CD4-positive, alpha-beta memory T cell (primary cell): ENCODE measurements at places on chromosomes 3 and 15. TPM values are rescaled to one million over a fixed set of nuclear protein-coding genes. Genes with fewer than 3 reads are reported as not detected.
A peak's percentile ranks its signal among the peaks of the same experiment; 100 is the strongest.

DNA sequence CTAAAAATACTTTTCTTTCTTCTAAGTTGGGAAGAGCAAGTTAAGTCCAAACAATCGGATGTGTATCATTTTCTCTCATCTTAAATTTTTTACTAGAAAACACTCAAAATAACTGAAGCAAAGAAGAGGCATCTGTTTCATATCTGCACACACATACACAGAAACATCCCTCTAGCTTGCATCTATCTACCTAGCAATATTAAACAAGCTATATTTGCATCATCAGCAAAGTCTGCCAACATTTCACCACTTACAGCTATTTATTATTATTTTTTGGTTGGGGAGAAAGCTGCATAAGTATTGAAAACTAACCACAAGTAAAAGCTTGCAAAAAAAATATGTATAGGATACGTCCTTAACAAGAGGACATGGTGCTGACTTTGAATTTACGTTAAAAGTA, 1.9 kb downstream of the GOLIM4 start:
- no peak for DNase-seq
- no peak overlapping the region for H3K4me3 ChIP-seq
- H3K27ac ChIP-seq: no peak overlapping the region

GRCh38 chr3:99808163-99808794, 9.4 kb upstream of the CMSS1 start:
- H3K27me3 ChIP-seq: no peaks in the 10 kb centered on the region
- no peak overlapping the region for H3K4me3 ChIP-seq
- H3K27ac ChIP-seq: no peak overlapping the region
- DNase-seq: peak; percentile 43

DNA sequence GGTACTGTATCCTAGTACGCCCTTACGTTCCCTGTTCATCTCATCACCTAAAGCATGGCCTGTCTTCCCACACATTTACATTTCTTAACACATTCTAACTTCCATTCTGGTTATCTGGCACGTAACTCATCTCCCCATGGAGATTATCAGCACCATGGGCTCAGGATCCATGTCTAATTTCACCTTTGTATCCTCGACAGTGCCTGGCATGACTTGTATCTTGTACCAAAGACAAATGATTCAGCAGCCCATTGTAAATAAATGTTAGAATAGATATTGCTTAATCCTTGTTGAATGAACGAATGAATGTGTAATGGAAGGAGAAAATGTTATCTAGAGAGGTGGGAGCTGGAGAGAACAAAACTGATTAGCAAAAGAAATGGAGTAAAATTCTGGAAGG, 69.7 kb upstream of the TPM1 start:
- no peaks in the 10 kb centered on the region for H3K27me3 ChIP-seq
- H3K4me1 ChIP-seq: no peaks in the 10 kb centered on the region
- no peak overlapping the region for H3K4me3 ChIP-seq
- DNase-seq: no peak
- no peaks in the 10 kb centered on the region for H3K36me3 ChIP-seq

TMEM158 gene
- total RNA-seq: not detected

ADAMTS17 gene
- total RNA-seq: 6.2 TPM

KLHL6 gene
- 56.1 TPM for total RNA-seq

- H3K36me3 ChIP-seq: no peaks in the 10 kb centered on the region
- no peak overlapping the region for H3K27ac ChIP-seq
- H3K27me3 ChIP-seq: no peaks in the 10 kb centered on the region
- no peak overlapping the region for H3K4me3 ChIP-seq
- DNase-seq: no peak
Measured at GRCh38 chr3:151560738-151561137, 99.9 kb upstream of the IGSF10 start.

GRCh38 chr3:164208048-164208447, 870.2 kb downstream of the SI start:
- H3K27ac ChIP-seq: no peak overlapping the region
- H3K4me1 ChIP-seq: no peaks in the 10 kb centered on the region
- H3K4me3 ChIP-seq: no peak overlapping the region
- H3K27me3 ChIP-seq: no peaks in the 10 kb centered on the region

DNA sequence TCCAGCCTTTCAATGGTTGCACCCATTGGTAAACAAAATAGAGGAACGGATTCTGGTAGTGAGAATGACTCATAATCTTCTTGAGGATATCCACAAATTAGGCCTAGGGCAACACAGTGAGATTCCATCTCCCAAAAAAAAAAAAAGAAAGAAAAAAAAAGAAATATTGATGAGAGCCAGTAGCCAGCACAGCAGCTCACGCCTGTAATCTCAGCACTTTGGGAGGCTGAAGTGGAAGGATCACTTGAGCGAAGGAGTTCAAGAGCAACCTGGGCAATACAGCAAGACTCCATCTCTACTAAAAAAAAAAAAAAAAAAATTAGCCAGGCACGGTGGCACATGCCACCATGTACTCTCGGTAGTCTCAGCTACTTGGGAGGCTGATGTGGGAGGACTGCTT, 51.9 kb downstream of the DENND4A start:
- H3K4me1 ChIP-seq: no peaks in the 10 kb centered on the region
- H3K4me3 ChIP-seq: no peak overlapping the region
- peaks cover 20% of the 10 kb centered on the region for H3K36me3 ChIP-seq
- no peaks in the 10 kb centered on the region for H3K27me3 ChIP-seq
- H3K27ac ChIP-seq: no peak overlapping the region
- no peak for DNase-seq

GNAI2 gene
- total RNA-seq: 292 TPM

DNA sequence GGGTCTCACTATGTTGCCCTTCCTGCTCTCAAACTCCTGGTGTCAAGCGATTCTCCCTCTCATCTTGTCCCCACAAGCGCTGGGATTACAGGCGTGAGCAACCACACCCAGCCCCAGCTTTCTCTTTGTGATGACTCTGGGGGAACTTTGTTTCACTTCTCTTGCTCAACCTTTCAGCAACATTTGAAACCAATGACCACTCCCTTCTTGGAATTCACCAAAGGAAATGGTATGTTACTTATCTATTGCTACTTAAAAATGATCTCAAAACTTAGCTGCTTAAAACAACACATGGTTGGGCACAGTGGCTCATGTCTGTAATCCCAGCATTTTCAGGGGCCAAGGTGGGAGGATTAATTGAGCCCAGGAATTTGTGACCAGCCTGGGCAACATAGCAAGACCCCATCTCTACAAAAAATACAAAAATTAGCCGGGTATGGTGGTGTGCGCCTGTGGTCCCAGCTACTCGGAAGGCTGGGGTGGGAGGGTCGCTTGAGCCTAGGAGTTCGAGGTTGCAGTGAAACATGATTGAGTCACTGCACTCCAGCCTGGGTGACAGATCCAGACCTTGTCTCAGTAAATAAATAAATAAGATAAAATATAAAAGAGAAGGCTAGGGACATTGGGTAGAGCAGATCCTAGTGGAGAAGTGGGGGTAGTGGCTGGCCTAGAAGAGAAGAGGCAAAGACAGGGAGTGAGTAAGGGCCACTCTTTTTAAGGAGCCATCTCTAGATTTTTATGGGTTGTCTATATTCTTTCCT, 10.3 kb upstream of the COPG1 start:
- no peak overlapping the region for H3K4me3 ChIP-seq
- no peak for DNase-seq
- H3K27me3 ChIP-seq: no peaks in the 10 kb centered on the region
- no peaks in the 10 kb centered on the region for H3K36me3 ChIP-seq
- no peak overlapping the region for H3K27ac ChIP-seq

GRCh38 chr15:83318861-83319415, 34.5 kb upstream of the BNC1 start:
- no peak overlapping the region for H3K4me3 ChIP-seq
- no peaks in the 10 kb centered on the region for H3K4me1 ChIP-seq
- DNase-seq: no peak

GRCh38 chr3:87161417-87161816, 65.7 kb upstream of the CHMP2B start:
- no peak for DNase-seq
- H3K27ac ChIP-seq: no peak overlapping the region
- no peaks in the 10 kb centered on the region for H3K4me1 ChIP-seq
- H3K4me3 ChIP-seq: no peak overlapping the region
- H3K36me3 ChIP-seq: no peaks in the 10 kb centered on the region

DNA sequence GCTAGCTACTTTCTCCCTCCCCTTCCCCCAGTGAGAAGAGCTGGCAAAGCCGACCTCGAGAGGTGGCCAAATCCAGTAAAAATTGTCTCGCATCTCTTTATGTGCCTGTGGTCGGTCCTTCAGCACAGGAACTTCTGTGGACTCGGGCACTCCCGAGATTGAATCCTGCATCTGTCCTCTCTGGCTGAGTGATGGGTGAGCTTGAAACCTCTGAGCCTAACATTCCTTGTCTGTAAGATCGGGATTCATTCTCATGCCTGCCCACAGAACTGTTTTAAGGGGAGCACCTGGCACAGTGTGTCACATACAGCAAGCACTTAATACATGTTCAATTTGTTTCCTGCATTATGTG, 11.3 kb downstream of the CX3CR1 start:
- no peaks in the 10 kb centered on the region for H3K36me3 ChIP-seq
- no peak overlapping the region for H3K4me3 ChIP-seq
- DNase-seq: no peak

- no peak overlapping the region for H3K4me3 ChIP-seq
- no peak for DNase-seq
Measured at GRCh38 chr3:21779909-21780308, 28.9 kb upstream of the ZNF385D start.

ZBTB20 gene
- 58.4 TPM for total RNA-seq

DNA sequence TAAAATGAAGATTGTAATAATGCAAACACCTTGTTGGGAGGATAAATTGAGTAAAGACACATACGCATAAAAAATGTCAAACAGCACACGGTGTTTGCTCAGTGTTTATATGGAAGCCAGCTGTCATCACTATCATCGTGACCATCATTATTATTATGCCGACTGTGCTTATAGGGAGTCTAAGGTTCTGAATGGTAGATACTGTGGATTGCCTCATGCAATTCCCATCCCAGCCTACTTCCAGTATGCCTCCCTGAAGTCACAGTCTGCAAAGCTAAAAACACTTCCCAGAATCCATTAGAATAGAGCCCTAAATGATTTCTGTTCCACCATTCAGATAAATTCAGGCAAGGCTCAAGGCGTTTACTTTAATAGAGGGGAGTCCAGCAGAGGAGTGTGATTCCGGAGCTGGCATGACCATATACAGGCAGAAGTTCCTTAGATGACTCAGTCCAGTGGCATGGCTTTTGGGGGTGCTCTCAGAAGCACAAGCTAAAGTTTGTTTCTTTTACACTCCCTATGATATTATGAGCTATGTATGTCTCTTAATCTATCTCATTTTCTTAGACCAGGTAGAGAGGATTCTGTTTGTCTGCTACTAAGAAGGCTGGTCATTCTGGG, 148.7 kb downstream of the MEX3B start:
- no peaks in the 10 kb centered on the region for H3K4me1 ChIP-seq
- H3K27ac ChIP-seq: no peak overlapping the region
- H3K4me3 ChIP-seq: no peak overlapping the region
- DNase-seq: no peak
- no peaks in the 10 kb centered on the region for H3K27me3 ChIP-seq
- H3K36me3 ChIP-seq: no peaks in the 10 kb centered on the region

DNA sequence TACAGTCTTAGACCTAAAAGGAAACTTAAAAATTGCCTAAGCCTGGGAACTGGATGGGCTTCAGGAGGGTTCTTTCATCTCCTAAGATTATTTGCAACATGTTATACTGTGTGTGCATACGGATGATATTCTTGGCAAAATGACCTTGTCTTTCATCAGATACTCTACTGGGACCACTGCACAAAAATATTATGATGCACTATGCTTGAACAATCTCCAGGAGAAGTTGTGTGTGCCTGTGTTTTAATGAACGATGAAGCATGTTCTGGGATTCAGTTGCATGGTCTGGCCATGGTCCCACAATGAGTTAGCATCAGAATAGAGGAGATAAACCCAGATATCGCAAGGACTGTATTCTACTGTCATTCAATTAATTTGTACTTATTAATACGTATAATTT, 68.7 kb downstream of the GAP43 start:
- no peak overlapping the region for H3K4me3 ChIP-seq
- H3K36me3 ChIP-seq: no peaks in the 10 kb centered on the region
- H3K27ac ChIP-seq: no peak overlapping the region
- no peaks in the 10 kb centered on the region for H3K27me3 ChIP-seq

GRCh38 chr15:38438031-38438986, 15.6 kb upstream of the FAM98B start:
- no peak overlapping the region for H3K4me3 ChIP-seq
- no peak overlapping the region for H3K27ac ChIP-seq
- no peak for DNase-seq
- peaks cover 5% of the 10 kb centered on the region for H3K4me1 ChIP-seq
- no peaks in the 10 kb centered on the region for H3K36me3 ChIP-seq
- no peaks in the 10 kb centered on the region for H3K27me3 ChIP-seq

IQCF5 gene
- total RNA-seq: not detected

DNA sequence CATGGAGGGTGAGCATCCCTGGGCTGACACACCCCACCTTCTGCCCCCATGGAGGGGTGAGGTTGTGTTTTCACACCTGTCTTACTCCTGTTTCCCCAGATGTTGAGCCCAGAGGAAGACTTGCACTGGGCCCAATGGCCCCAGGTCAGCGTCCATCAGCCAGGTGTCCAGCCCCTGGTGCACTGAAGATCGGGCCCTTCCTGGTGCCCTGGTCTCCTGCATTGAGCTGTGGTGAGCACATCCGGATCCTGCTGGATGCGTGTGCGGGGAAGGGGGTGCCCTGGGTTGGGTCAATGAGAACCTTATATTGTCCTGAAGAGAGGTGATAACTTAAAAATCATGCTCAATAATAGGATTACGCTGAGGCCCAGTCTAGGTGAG, 227.3 kb downstream of the SNRPN start:
- no peaks in the 10 kb centered on the region for H3K36me3 ChIP-seq
- H3K27ac ChIP-seq: no peak overlapping the region
- H3K4me1 ChIP-seq: no peaks in the 10 kb centered on the region
- no peaks in the 10 kb centered on the region for H3K27me3 ChIP-seq
- no peak for DNase-seq

ACOX2 gene
- not detected for total RNA-seq

RAB8B gene
- total RNA-seq: 86.4 TPM

- H3K27me3 ChIP-seq: no peaks in the 10 kb centered on the region
- H3K36me3 ChIP-seq: no peaks in the 10 kb centered on the region
- H3K27ac ChIP-seq: no peak overlapping the region
- no peak overlapping the region for H3K4me3 ChIP-seq
- H3K4me1 ChIP-seq: peaks cover 24% of the 10 kb centered on the region
- DNase-seq: no peak
Measured at GRCh38 chr15:60831540-60831939, 352.6 kb upstream of the ICE2 start.
